ENCODE measurements at places on chromosomes 5 and 9. TPM values are rescaled to one million over a fixed set of nuclear protein-coding genes. Genes with fewer than 3 reads are reported as not detected.
A peak's percentile ranks its signal among the peaks of the same experiment; 100 is the strongest.

The FGFR4 gene
- total RNA-seq, result 2.0 TPM

The FST gene
- total RNA-seq, result not detected

GRCh38 chr5:107671742-107672210 lies 1.0 kb upstream of the EFNA5 start:
- no peak for DNase-seq
- H3K27ac ChIP-seq, result peak overlapping the region; percentile 31
- H3K4me3 ChIP-seq, result peak overlapping the region; percentile 94
- H3K36me3 ChIP-seq, result no peaks in the 10 kb centered on the region
- peaks cover 28% of the 10 kb centered on the region for H3K27me3 ChIP-seq

GRCh38 chr5:10145923-10146401 lies 103.7 kb downstream of the ATPSCKMT start:
- DNase-seq, result no peak
- no peaks in the 10 kb centered on the region for H3K36me3 ChIP-seq
- no peaks in the 10 kb centered on the region for H3K27me3 ChIP-seq

DNA sequence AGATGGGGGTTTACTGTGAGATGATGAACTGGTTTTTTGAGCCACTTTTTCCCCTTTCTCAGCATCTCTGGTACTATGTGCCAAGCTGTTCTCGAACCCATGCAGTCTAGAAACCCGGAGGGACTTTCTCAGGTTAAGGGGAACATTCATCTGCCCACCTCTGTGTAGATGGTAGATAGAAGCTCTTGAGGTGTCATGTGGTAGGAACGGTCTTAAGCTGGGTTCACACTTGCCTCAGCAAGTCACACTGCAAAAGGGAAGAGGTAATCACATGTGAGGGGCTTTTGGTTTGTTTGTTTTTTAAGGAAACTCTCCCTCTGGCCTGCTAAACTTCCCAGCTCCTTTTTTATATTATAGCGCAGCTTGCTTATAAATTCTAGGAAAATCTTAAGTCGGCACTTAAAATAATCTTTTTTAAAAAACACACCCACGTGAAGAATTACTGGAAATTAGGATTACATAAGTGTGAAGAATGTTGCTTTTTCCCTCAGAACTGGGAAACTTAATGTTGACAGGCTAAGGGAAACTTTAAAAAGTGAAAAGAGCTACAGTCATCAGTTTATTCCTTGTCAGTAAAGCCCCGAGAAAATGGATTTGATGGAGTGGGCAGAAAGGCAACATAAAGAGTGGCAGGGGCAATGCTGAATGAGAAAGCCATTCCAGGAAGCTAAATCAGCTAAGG lies 430.3 kb downstream of the ARHGEF28 start:
- peaks cover 4% of the 10 kb centered on the region for H3K4me1 ChIP-seq
- H3K4me3 ChIP-seq, result peak overlapping the region; percentile 54
- peak overlapping the region; percentile 48 for H3K27ac ChIP-seq
- H3K36me3 ChIP-seq, result no peaks in the 10 kb centered on the region
- no peak for DNase-seq
